ENCODE measurements at places on chromosomes 1 and 21. TPM values are rescaled to one million over a fixed set of nuclear protein-coding genes. Genes with fewer than 3 reads are reported as not detected.

- no peak for DNase-seq
These were observed 259.3 kb downstream of the S1PR1 start for GRCh38 chr1:101496109-101496508.

- no peak for DNase-seq
These were observed 3.8 kb upstream of the AADACL3 start for GRCh38 chr1:12712076-12712475.

GRCh38 chr1:7554385-7555235 is 216.5 kb upstream of the VAMP3 start:
- DNase-seq = no peak

The FMO3 gene
- 1.6 TPM for polyA plus RNA-seq

The S100A14 gene
- polyA plus RNA-seq = 163 TPM

The TMEM81 gene
- polyA plus RNA-seq = 3.3 TPM

The MEGF6 gene
- 49.4 TPM for polyA plus RNA-seq

The PALMD gene
- 25.1 TPM for polyA plus RNA-seq
